ENCODE measurements at places on chromosomes 6 and 20.
A peak's percentile ranks its signal among the peaks of the same experiment; 100 is the strongest.

GRCh38 chr6:7813704-7814103 is 87.8 kb downstream of the BMP6 start:
- no peak overlapping the region for H3K4me3 ChIP-seq
- no peak for DNase-seq
- no peaks in the 10 kb centered on the region for H3K4me1 ChIP-seq
- no peaks in the 10 kb centered on the region for H3K27me3 ChIP-seq

DNA sequence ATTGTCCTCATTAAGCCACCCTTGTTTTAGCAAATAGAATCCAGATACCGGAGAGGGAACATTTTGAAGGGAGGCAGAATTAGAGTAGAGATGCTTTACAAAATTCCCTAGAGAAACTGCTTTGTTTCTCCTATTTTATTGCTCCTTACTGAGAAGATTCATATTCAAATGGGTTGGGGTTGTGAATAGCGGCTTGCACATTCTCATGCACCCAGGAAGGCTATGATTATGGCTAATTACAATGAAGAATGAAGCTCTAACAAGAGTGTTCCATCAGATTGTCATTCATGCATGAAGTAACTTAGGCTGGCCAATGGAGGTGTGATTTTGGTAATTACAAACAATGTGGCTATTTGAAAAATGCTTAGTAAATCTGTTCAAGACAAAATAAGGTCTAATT is 129.6 kb downstream of the PACRG start:
- H3K27me3 ChIP-seq = no peaks in the 10 kb centered on the region
- H3K36me3 ChIP-seq = no peaks in the 10 kb centered on the region
- H3K4me1 ChIP-seq = no peaks in the 10 kb centered on the region
- no peak for DNase-seq
- H3K27ac ChIP-seq = no peak overlapping the region

DNA sequence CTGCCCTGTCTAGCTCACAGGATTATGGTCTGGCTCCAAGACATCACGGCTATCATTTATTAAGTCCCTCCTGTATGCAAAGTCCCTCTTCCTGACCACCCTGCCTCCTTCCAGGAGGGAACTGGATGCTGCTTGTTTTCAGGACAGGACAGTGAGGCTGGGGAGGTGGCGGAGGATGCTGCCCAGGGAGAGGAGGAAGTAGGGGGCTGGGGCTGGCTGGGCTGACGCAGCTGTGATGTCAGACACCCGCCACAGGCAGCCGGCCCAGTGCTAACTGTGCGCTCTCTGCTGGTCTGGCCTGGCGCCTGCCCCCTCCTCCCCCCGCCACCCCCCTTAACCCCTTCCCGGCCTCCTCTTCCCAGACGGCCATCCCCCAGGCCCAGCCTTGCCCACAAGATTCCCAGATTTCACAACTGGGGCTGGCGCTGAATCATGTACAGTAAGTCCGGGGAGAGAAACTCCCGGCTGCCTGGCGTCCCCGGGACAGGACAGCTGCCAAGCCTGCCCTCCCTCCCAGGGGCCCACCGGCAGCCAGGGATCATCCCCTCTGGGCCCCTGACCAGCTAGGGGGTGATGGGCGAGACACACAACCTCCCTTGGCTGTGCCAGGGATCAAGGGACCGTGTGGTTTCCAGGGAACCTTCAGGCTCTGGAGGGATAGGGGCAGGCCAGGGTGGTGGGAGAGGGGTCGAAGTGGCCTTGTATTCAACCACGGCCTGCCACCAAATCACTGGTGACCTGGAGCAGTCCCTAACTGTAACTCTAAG is 118.1 kb downstream of the CEBPB start:
- H3K4me1 ChIP-seq = peaks cover 4% of the 10 kb centered on the region
- DNase-seq = peak; percentile 97
- peak overlapping the region; percentile 84 for H3K27ac ChIP-seq
- H3K27me3 ChIP-seq = no peaks in the 10 kb centered on the region
- H3K4me3 ChIP-seq = no peak overlapping the region

DNA sequence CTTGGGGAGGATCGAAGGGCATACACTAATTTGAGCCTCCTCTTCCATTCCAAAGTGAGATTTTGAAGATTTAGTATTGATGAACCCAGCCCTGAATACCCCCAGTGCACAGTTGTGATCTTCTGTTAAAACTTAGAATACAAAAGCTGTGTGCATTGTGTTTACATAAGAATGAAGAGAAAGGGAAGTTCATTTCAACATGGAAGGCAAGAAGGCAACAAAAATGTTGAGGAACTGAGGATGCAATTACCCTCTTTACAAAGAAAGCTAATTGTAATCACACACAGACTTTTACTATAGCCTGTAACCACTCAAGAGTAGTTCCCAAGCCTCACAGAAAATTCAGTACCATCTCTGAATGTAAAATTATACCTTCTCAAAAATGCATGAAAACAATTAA is 49.3 kb downstream of the GFOD1 start:
- no peaks in the 10 kb centered on the region for H3K4me1 ChIP-seq
- no peaks in the 10 kb centered on the region for H3K27me3 ChIP-seq
- DNase-seq = no peak

GRCh38 chr6:64330694-64331307 is 695.2 kb downstream of the PHF3 start:
- H3K36me3 ChIP-seq = no peaks in the 10 kb centered on the region
- H3K27me3 ChIP-seq = no peaks in the 10 kb centered on the region
- peak; percentile 79 for DNase-seq
- H3K4me1 ChIP-seq = no peaks in the 10 kb centered on the region

DNA sequence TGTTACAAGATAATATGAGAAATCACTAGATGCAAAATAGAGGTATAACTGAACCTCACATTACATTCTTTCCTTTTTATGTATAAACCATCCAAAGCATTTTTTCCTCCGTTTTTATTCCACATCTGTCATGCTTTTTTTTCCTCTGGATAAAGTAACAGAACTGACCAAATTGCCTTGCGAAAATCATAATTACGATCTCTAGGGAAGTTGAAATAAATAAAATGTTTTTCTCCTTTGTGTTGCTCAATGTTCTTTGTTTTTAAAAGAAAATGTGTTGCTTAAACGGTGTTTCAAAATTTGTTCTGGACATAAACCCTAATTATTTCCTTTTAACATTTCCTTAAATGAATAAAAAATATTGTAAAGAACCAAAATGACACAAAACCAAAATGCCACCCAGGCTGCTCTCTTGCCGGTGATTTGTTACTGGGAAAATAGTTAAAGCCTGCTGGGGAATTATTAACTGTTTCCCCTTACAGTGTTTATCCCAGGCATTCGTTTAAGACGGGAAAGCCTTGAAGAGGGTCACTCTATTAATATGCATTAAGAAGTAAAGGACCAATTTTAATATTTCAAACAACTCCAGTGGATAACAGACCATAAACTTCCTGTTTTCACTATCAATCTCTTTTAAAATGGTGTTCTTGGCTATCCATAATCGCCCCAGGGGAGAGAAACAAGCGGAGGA is 1.7 kb upstream of the ADGRB3 start:
- no peaks in the 10 kb centered on the region for H3K27me3 ChIP-seq
- H3K36me3 ChIP-seq = no peaks in the 10 kb centered on the region
- H3K4me3 ChIP-seq = no peak overlapping the region

DNA sequence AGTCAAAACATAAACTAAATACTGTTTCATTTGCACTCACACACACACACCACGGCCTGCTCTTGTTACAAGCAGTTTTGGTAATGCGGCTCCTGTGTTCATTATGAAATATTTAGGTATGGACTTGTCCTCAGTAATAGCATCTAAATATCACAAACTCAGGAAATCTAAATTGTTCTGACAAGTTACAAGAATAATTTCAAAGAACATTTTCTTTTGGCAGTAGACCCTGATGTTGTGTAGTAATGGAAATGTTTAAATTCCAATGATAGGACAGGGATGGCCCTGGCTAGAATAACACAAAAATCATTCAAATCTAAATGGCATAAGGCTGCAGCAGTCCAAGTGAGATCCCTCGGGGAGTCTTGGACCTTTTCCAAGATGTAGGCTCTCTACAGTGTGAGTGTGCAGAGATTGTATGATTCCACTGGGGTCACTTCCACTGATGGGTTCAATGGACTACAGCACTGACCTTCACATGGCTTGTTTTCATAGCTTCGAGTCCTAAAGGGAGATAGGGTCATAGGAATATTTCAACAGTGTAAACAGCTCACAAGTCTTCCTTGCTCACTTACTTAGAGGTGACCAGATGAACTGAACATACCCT is 210.6 kb upstream of the PLCB4 start:
- H3K4me1 ChIP-seq = no peaks in the 10 kb centered on the region
- DNase-seq = no peak
- no peaks in the 10 kb centered on the region for H3K36me3 ChIP-seq
- H3K27me3 ChIP-seq = no peaks in the 10 kb centered on the region

DNA sequence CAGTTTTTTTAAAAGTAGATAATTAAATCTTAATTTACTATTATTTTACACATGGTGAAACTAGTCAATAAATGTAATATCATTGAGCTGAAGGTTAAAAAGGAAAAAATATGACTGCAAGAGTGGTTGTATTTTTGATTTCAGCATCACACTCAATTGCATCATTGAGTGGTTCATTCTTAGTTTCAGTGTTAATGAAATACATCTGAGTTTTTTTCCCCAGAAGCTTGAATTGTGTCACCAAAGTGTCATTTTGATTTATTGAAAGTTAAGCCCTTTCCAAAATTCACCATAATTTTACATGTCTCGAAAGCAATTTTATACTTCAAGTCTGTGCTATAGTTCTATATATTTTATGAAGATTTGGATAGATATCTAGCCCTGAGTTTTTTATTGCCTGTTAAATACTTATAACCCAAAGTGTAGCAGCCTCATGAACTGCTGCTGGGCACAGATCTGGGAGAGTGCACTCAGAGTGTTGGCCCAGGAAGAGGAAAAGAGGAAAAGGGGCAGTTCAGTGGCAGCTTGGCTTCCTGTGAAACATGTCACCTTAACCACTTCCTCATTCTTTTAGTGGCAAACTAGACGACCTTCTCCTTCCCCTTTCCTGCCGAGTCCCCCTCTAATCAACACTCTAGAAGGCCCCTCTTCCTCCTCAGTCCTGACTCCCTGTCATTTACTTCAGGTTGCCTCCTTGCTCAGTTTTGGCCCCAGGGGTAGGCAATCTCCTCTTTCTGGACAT is 140.7 kb downstream of the ESR1 start:
- no peaks in the 10 kb centered on the region for H3K36me3 ChIP-seq
- H3K4me3 ChIP-seq = no peak overlapping the region
- no peaks in the 10 kb centered on the region for H3K4me1 ChIP-seq
- no peaks in the 10 kb centered on the region for H3K27me3 ChIP-seq

GRCh38 chr6:169274781-169275180 is 21.1 kb upstream of the THBS2 start:
- no peak overlapping the region for H3K4me3 ChIP-seq
- no peaks in the 10 kb centered on the region for H3K27me3 ChIP-seq
- no peak for DNase-seq

GRCh38 chr6:123316733-123317323 is 319.9 kb downstream of the TRDN start:
- peaks cover 8% of the 10 kb centered on the region for H3K4me1 ChIP-seq
- no peak overlapping the region for H3K4me3 ChIP-seq
- H3K27me3 ChIP-seq = no peaks in the 10 kb centered on the region

GRCh38 chr20:14576196-14576877 is 238.9 kb upstream of the FLRT3 start:
- H3K4me1 ChIP-seq = no peaks in the 10 kb centered on the region
- no peak overlapping the region for H3K4me3 ChIP-seq
- no peak overlapping the region for H3K27ac ChIP-seq
- H3K36me3 ChIP-seq = no peaks in the 10 kb centered on the region
- no peak for DNase-seq
- no peaks in the 10 kb centered on the region for H3K27me3 ChIP-seq

DNA sequence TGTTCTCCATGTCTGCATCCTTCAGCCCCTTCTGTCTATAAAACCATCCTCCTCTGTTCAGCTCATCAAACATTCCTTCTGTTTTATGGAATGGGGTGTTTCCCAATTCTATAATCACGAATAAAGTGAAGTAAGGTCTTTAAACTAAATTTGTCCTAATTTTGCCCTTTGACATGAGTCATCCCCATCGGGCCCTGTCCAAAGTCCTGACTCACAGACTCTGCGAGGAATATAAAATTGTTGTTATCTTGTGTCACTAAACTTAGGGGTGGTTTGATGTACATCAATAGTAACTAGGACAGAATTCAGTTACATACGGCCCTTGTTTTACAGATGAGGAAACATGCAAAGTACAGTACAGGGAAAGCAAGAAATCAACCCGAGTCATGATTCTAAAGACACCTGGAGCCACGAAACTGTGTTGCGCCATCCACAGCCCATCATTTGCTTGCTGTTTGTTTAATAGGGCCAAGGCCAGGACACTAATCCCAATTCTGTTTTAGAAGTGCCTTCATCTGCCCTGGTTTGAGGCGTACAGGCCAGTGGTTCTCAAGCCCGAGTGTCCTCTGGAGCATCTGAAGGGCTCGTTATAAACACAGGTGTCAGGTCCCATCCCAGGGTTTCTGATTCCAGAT is 2.8 kb downstream of the ACSS1 start:
- H3K4me1 ChIP-seq = peaks cover 8% of the 10 kb centered on the region
- H3K27me3 ChIP-seq = no peaks in the 10 kb centered on the region
- H3K36me3 ChIP-seq = no peaks in the 10 kb centered on the region
- no peak overlapping the region for H3K4me3 ChIP-seq
- H3K27ac ChIP-seq = no peak overlapping the region
- no peak for DNase-seq

DNA sequence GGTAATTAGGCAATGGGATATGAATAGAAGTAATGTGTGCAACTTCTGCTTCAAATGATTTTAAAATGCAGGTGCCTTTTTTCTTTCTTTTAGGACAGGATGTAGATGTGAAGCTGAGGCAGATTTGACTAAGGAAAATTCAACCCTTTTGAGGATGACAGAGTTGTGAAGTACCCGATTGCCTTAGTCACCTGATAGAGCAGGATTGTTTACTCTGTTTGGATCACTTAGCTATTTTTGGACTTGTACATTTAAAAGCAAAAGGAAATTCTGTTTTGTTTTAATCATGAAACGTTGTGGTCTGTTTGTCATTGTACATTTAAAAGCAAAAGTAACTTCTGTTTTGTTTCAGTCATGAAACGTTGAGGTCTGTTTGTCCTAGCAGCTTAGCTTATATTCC is 143.4 kb downstream of the FAM83B start:
- no peak overlapping the region for H3K4me3 ChIP-seq
- no peaks in the 10 kb centered on the region for H3K27me3 ChIP-seq
- H3K27ac ChIP-seq = no peak overlapping the region
- no peak for DNase-seq

DNA sequence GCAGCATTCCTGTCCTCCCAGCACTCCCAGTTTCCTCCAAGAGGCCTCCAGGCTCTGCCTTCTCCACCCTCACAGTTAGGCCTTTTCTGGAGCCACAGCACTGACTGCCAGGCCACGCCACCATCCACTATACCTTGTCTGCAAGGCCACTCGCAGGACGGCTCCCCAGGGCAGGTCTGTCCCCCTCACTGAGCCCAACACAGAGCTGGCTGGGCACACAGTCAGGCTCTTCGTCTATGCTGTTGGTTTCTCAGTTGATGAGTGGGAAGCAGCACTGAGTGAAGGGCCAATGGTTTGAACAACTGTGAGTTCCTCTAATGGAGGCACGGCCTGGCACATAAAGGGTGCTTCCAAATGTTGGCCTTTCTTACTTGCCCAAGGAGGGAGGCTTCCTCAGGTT is 95.2 kb downstream of the GRM4 start:
- H3K27me3 ChIP-seq = no peaks in the 10 kb centered on the region
- H3K27ac ChIP-seq = no peak overlapping the region
- H3K36me3 ChIP-seq = no peaks in the 10 kb centered on the region
- H3K4me3 ChIP-seq = no peak overlapping the region

GRCh38 chr6:125863023-125863422 is 72.3 kb downstream of the NCOA7 start:
- no peaks in the 10 kb centered on the region for H3K36me3 ChIP-seq
- H3K4me1 ChIP-seq = no peaks in the 10 kb centered on the region
- H3K4me3 ChIP-seq = no peak overlapping the region
- DNase-seq = no peak
- H3K27ac ChIP-seq = no peak overlapping the region
- no peaks in the 10 kb centered on the region for H3K27me3 ChIP-seq
